ENCODE measurements at places on chromosomes 1 and 21.

- DNase-seq, result no peak
Measured at GRCh38 chr1:156540955-156541354, 31.4 kb downstream of the IQGAP3 start.

DNA sequence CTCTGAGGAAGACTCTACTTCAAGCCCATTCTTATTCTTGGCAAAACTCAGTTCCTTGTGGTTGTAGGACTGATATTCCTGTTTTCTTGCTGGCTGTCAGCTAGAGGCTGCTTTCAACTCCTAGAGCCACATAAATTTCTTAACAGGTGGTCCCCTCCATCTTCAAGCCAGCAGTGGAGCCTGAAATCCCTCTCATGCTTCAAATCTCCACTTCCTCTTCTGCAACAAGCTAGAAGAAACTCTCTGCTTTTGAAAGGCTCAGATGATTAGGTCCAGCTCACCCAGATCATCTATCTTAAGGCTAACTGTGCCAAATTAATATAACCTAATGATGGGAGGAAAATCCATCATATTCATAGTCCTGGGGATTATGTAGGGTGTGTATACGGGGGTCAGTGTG lies 43.2 kb upstream of the CD34 start:
- DNase-seq, result no peak

DNA sequence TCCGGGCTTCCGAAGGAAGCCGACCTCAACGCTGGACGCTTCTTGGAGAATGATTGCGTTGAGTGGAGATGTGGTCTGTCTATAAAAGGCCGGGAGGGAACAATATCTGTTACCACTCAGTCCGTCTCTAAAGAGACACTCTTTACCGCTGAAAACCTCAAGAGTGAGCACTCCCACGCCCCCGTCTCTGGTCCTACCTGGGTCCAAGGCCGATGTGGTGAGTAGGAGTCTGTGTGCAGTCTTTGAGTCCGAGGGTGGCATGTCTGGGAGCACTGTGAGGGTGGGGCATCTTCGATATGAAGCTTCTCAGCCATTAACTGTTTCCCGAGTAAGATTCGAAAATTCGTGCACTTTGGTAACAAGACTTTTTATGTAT lies 576 bp downstream of the ZFP69 start:
- DNase-seq, result no peak

DNA sequence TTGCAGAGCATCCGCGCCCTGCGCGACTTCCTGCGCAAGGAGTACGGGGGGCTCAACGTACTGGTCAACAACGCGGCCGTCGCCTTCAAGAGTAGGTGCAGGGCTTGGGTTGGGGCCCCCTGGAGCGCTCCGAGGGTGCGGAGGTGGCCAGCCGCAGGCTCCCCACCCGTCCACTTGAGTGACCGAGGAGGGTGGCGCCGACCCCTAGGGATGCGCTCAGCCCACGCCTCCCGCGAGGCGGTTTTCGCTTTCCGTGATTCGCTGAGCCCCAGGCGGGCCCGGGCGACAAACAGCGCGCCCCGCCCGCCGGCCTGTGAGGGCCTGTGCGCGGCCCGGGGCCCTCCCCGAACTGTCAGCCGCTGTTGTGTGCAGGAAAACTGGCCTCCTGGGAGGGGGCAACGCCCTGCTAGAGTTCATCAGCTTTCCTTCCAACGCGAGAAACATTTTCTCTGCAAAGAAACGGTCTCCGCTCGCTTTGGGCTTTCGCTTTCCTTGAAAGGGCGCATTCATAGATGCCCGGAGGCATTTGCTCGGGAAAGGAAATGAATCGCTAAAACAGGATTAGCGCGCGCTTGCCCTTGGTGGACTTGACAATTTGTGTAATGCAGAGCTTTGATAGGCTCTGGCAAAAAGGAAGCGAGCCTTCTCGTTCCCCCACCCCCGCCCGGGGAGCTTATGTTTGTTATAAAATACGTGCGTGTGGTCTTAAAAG lies 668 bp downstream of the CBR3 start:
- DNase-seq, result peak; percentile 83

- no peak for DNase-seq
Measured at GRCh38 chr1:59703226-59703917, 111.4 kb upstream of the HOOK1 start.

Measured in coronary artery (tissue), 2 donors.